Islet precursor cell (in vitro differentiated cells): ENCODE measurements at places on chromosomes 4 and X.

- DNase-seq: no peak
These were observed 2015.9 kb downstream of the PCDH7 start for GRCh38 chr4:32735856-32736590.

DNA sequence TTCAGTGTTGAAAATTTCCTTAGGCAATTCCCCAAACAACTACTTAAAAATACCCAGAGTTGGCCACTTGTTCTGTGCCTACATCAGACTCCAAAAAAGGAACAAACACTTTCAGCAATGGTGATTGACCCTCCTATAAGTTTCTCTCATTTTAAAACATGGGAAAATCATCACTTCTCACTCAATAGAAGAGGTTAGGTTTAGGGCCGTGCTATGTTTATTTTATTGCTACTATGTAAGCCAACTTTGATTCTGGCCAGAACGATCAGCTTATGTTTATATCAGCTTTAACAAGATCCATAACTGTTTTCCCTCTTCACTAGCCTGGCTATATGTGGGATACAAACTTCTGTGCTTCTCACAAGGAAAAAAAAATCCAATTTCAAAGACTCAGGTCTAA, 133.1 kb downstream of the MTNR1A start:
- no peak for DNase-seq

GRCh38 chr4:41535911-41536371, 2.0 kb upstream of the LIMCH1 start:
- no peak for DNase-seq

GRCh38 chr4:83040269-83040668, 5.3 kb downstream of the COPS4 start:
- no peak for DNase-seq

- peak; percentile 53 for DNase-seq
These were observed 73.4 kb upstream of the EDNRA start for GRCh38 chr4:147407261-147408045.

- no peak for DNase-seq
These were observed 85.8 kb upstream of the RPS6KA3 start for GRCh38 chrX:20352504-20352903.

DNA sequence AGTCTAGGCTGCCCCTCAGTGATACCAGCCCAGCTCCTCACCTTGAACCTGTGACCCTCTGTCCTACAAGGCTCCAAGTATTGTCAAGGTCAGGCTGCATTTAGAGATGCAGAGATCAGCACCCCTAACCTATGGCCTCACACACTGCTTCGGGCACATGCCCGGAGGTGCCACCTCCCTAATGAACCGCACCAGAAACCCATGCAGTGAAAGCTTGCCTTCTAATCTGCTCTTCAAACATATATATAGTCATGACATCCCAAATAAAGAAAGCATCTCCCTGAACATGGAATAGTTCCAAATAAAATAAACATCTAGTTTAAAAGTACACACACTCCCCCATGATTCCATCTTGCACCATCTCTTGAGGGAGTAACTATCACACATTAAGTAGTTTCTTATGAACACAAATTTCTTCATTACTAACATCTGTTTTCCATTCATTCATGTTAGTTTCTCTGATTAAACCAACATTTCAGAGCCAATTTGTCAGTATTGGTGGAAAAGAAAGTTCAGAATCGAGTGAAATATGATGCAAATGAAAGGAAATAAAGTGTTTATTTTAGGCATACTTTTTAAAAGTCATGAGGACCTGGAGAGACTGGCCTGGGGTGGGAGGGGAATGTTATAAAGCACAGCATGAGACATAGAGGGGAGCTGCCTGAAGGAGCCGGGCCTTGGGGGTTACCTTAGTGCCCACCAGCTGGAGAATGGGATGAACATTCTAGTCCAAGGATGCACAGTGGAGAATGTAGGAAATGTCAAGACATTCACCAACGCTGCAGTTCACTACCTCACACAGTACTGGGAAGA, 19.2 kb downstream of the CC2D2A start:
- DNase-seq: no peak

DNA sequence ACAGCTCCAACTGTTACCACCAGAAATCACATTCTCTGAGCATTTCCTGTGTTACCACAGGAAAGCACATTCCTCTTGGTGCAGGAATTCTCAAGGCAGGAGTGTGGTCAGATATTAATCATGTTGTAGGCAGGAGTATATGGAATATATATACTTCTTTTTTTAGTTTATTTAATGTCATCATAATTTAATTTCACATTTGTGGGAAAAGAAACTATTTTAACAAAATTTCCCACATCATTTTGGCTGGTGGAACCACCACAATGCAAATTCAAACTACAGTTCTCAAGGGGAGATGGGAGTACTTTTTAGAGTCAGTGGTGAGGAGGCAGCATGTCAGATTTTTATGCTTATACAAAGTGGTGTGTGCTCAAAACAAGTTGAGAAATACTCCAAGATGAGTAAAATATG, 139.0 kb downstream of the ATP10D start:
- DNase-seq: no peak

DNA sequence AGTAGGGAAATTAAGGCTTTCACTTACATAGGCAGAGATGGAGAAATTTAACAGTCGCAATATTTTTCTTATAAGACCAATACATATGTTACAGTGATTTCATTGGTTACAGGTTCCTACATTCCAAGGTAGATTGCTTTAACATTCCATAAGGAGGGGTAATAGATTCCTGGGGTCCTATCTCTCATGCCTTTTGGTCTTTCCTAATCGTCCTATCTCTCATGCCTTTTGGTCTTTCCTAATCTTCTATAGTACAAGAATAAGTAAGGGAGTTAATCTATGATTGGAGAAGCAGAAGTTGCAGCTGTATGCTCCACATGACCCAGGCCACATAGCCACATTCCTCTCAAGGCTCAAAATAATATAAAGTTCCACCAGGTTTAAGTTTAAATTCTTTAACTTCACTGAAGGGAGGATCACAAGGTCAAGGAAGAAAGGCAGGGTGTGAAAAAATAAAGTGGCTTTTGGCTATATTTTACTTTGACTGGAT, 285.0 kb upstream of the BOD1L1 start:
- DNase-seq: no peak
